ENCODE measurements at places on chromosomes 5 and 9. TPM values are rescaled to one million over a fixed set of nuclear protein-coding genes. Genes with fewer than 3 reads are reported as not detected.

LCN15 gene
- 0.52 TPM for total RNA-seq

SLC36A3 gene
- total RNA-seq, result not detected

WNT8A gene
- total RNA-seq, result not detected

GFM2 gene
- total RNA-seq, result 31.6 TPM

CYLC2 gene
- not detected for total RNA-seq

ZNF483 gene
- total RNA-seq, result 65.9 TPM

ACER2 gene
- total RNA-seq, result 9.5 TPM

CCL27 gene
- total RNA-seq, result 1.0 TPM

ORM2 gene
- total RNA-seq, result 1.6 TPM

NME5 gene
- total RNA-seq, result 0.74 TPM

CNOT6 gene
- 41.0 TPM for total RNA-seq

CCNB1 gene
- total RNA-seq, result 312 TPM

ADCY2 gene
- total RNA-seq, result 165 TPM

TRAF2 gene
- total RNA-seq, result 61.3 TPM

CAVIN4 gene
- total RNA-seq, result 7.1 TPM

UGT3A1 gene
- total RNA-seq, result 2.1 TPM

GLRA1 gene
- total RNA-seq, result not detected

SLC25A2 gene
- 0.24 TPM for total RNA-seq

SPINK13 gene
- not detected for total RNA-seq

SLC2A6 gene
- total RNA-seq, result 14.2 TPM

PDE6A gene
- not detected for total RNA-seq

IL5 gene
- total RNA-seq, result not detected

TSLP gene
- total RNA-seq, result 0.73 TPM

GFI1B gene
- 0.41 TPM for total RNA-seq

SLC6A7 gene
- not detected for total RNA-seq

SCGB3A2 gene
- total RNA-seq, result 57.3 TPM

ESM1 gene
- total RNA-seq, result not detected

SLU7 gene
- total RNA-seq, result 28.7 TPM

CACNA1B gene
- 11.5 TPM for total RNA-seq

PDE4D gene
- 1.7 TPM for total RNA-seq

MSX2 gene
- total RNA-seq, result 0.73 TPM

ENC1 gene
- total RNA-seq, result 10.7 TPM

SV2C gene
- 0.05 TPM for total RNA-seq

SHISAL2B gene
- 11.1 TPM for total RNA-seq

HAND1 gene
- not detected for total RNA-seq

FOXD4L4 gene
- 0.14 TPM for total RNA-seq

PRDM9 gene
- not detected for total RNA-seq

PCDHAC2 gene
- 6.7 TPM for total RNA-seq

HRCT1 gene
- total RNA-seq, result not detected

SERINC5 gene
- total RNA-seq, result 128 TPM

CATSPER3 gene
- 0.44 TPM for total RNA-seq

FAM81B gene
- not detected for total RNA-seq

C1QTNF3 gene
- total RNA-seq, result 2.1 TPM

FSTL4 gene
- 5.0 TPM for total RNA-seq

TTLL11 gene
- 0.50 TPM for total RNA-seq
